Mucosa of descending colon (tissue), 3 donors: ENCODE measurements at places on chromosomes 11 and 22. TPM values are rescaled to one million over a fixed set of nuclear protein-coding genes. Genes with fewer than 3 reads are reported as not detected.
A peak's percentile ranks its signal among the peaks of the same experiment; 100 is the strongest.

DNA sequence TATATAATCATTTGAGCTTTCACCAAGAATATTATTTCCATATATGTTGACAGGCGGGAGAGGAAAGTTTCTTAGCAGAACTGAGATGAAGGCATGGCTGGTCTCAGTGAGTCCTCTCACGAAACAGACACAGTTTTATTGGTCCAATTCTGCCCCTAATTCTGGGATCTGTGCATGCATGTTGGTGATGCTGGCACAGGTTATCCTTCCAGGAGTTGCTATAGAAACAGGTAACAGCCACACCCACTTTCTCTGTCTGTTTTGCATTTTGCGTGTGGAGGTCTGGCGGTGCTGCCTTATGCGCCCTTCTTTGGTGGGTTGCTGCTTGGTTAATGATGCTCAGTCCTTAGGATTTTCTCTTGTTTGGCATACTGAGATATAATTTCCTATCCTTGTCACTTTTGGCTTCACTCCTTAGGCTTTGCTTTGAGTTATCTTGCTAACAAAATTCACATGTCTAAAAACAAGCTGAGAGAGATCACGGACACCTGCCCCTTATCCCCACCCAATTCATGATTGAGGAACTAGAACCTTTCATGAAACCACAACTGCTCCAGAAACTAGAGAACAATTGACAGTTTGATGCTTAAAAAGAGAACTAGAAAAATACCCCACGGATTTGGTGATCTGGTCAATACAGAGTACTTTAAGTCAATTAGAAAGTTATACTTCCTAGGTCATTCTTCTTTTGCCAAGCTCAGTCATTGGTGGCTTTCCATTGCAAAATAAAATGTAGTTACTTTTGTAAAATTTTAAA, 189.3 kb downstream of the FAT3 start:
- DNase-seq: no peak

- DNase-seq: no peak
Observed at GRCh38 chr11:1623716-1624115, 1.8 kb upstream of the KRTAP5-4 start.

- DNase-seq: no peak
Observed at GRCh38 chr11:119835753-119836152, 106.8 kb upstream of the NECTIN1 start.

- DNase-seq: no peak
Observed at GRCh38 chr22:26168939-26169314, 335 bp upstream of the SEZ6L start.

GRCh38 chr11:84455691-84456090, 1169.5 kb upstream of the CCDC90B start:
- no peak for DNase-seq

- DNase-seq: no peak
Observed at GRCh38 chr22:36374603-36375024, 13.2 kb downstream of the MYH9 start.

- peak; percentile 4 for DNase-seq
Observed at GRCh38 chr22:47395481-47395880, 633.0 kb downstream of the TBC1D22A start.

DNA sequence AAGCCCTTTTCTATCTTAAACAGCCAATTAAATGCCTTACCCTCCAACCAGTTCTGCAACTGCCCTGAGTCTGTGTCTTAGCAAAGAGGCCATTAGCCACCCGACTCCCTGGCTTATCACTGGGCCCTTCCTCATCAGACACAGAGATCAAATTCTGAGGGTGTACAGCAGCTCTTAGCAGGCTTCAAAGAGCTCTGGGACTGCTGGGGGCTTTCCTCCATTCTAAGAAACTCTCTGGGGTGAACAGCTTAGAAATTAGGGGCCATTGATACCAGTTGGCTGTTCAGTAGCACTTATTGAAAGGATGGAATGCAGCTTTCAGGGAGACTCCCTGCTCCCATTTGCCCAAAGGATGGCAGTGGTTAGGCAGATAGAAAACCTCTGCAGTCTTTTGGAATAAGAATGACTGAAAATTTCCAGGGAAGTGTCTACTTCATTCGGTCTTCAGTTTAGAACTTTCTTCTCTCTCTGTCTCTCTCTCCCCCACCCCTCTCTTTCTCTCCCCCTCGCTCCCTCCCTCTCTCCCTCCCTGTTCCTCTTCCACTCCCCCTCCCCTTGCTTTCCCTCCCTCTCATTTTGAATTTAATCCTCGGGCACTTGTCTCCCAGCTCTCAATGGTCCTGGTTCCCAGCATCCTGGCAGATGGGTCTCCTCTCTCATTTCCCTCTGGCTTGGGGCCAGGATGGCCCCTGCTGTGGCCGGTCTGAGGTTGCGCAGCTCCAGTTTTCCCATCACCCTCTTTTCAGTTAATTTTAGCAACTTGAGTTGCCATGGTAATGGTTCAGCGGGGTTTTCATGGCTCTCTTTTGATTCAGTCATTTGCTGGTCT, 76.4 kb downstream of the COMMD9 start:
- no peak for DNase-seq

- no peak for DNase-seq
Observed at GRCh38 chr22:29300807-29301601, 5.4 kb upstream of the GAS2L1 start.

DNA sequence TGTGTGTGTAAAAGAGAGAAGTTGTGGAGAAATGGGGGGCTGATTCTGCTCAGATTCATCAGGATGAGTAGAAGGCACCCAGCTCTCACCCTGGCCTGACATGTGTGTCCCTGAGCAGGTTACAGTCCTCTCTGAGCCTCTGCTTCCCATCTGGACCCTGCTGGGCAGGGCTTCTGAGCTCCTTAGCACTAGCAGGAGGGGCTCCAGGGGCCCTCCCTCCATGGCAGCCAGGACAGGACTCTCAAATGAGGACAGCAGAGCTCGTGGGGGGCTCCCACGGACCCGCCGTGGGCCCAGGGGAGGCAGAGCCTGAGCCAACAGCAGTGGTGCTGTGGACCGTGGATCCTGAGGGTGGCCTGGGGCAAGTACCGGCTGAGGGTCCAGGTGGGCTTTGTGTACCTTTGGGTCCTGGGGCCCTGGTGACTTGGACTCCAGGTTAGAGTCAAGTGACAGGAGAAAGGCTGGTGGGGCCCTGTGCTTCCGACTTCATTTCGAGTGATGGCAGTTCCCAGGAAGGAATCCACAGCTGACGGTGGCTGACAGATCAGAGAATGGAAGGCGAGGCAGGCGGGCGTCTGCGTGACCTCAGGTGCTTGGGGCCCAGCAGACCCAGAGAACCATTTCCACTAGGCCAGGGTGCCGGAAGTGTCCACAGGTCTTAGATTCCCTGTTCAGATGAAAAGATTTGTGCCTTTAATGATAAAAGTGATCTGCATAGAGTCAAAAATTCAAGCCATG, 21.9 kb downstream of the NEAT1 start:
- no peak for DNase-seq

DNA sequence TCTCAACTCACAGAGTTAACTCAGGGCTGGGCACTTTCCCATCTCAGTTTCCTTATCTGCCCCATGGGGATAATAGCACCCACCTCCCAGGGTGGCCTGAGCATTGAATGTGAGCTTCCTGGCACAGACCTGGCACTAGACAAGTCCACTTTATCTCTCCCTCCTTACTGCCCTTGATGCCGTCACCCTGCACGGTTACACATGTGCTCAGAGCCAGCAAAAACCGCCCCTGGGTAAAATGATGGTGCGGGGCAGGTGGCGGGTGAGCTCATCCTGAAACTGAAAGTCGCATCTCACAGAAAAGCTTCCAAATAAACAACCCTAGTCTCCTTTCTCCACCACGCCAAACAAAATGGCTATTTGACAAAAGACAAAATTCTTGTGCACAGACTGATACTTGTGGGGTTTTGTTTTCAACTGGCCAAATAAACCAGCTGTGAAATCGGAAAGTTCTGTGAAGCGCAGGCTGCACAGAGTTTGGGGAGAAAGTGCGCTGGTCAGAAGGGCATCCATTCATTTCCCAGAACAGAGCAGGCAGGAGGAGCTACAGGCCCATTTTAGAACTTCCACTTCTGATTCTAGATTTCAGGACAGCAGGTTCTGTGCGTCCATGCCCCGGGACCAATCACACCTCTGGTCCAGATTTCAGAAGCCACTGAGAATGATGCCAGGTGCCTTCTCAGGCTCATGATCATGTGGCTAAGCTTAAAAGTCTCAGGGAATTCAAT, 138.1 kb downstream of the SHANK2 start:
- no peak for DNase-seq

GRCh38 chr22:36379593-36380361, 8.0 kb downstream of the MYH9 start:
- no peak for DNase-seq

OR8G5 gene
- total RNA-seq: not detected

OR2AG1 gene
- not detected for total RNA-seq

NPAS4 gene
- total RNA-seq: not detected

YIF1A gene
- total RNA-seq: 66.1 TPM

TRIM49 gene
- total RNA-seq: not detected

CASP5 gene
- 50.1 TPM for total RNA-seq

BARX2 gene
- total RNA-seq: 24.6 TPM

PATE4 gene
- total RNA-seq: not detected

AHNAK gene
- 473 TPM for total RNA-seq
